ENCODE measurements at places on chromosomes 7 and 10.
A peak's percentile ranks its signal among the peaks of the same experiment; 100 is the strongest.

- DNase-seq: no peak
Observed at GRCh38 chr7:41559426-41559825, 143.5 kb downstream of the INHBA start.

GRCh38 chr10:118383699-118384098 lies 41.6 kb upstream of the FAM204A start:
- DNase-seq: no peak

DNA sequence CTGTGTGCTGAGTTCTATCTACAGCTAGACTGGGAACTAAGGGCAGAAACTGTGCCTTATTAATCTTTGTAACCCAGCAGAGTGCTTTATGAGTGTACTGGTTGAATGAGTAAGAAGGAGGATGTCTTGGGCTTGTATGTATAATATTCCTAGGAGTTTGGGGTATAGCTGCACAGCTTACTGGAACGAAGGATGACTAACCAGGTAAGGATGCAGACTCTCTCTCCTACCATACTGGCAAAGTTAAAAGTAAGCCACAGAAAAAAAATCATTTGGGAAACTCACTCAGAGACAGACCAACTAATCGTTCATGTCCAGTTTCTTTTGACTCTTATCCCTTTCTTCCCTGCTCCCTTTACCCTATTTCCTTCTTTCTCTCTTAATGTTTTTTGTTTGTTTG lies 1.4 kb upstream of the DHTKD1 start:
- DNase-seq: no peak

GRCh38 chr10:74394416-74394969 lies 243.5 kb downstream of the ADK start:
- DNase-seq: peak; percentile 15

GRCh38 chr7:96824686-96825085 lies 115.0 kb upstream of the SEM1 start:
- DNase-seq: no peak

DNA sequence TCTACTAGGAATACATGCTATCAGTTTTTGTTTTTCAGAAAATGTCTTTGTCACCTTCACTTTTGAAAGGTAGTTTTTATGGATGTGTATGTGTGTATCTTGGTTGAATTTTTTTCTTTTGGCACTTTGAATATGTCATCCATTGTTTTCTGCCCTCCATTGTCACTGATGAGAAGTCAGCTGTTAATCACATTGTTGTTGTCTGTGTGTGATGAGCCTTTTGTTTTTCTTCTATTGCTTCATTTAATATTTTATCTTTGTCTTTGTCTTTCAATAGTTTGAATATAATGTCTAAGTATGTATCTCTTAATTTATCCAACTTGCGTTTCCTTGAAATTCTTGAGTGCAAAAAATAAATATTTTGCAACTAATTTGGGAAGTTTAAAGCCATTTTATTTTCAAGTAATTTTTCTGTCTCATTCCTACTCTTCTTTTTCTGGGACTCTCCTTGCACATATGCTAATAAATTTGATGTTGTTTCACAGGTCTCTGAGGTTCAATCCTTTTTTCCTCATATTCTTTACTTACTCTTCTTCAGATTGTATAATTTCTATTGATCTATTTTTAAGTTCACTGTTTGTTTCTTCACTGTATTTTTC lies 546.9 kb upstream of the GHITM start:
- no peak for DNase-seq
